ENCODE measurements at places on chromosomes 6 and 20.

DNA sequence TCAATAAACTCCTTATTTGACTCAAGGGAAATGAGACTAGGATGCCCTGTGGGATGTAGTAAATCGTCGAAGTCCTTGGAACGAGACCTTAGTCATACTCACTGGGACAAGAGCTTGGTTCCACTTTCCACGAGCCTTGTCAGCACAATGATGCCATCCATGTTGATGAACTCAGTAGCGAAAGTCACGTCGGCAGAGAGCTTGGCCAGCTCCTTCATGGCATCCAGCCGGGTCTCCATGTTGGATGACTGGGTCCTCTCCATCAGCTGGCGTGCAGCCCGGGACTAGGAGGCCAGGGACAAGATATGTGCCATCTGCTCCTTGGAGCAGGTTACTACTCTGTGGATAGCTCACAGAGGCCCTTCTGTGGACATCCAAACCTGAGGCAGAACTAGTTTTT lies 17.5 kb downstream of the ELMO2 start:
- peak; percentile 87 for DNase-seq

GRCh38 chr6:10962673-10963072 lies 75.8 kb downstream of the SYCP2L start:
- DNase-seq, result no peak

- no peak for DNase-seq
Measured at GRCh38 chr6:14072084-14072483, 45.5 kb upstream of the CD83 start.

- DNase-seq, result peak; percentile 32
Measured at GRCh38 chr20:24993337-24994185, 1.0 kb upstream of the APMAP start.

DNA sequence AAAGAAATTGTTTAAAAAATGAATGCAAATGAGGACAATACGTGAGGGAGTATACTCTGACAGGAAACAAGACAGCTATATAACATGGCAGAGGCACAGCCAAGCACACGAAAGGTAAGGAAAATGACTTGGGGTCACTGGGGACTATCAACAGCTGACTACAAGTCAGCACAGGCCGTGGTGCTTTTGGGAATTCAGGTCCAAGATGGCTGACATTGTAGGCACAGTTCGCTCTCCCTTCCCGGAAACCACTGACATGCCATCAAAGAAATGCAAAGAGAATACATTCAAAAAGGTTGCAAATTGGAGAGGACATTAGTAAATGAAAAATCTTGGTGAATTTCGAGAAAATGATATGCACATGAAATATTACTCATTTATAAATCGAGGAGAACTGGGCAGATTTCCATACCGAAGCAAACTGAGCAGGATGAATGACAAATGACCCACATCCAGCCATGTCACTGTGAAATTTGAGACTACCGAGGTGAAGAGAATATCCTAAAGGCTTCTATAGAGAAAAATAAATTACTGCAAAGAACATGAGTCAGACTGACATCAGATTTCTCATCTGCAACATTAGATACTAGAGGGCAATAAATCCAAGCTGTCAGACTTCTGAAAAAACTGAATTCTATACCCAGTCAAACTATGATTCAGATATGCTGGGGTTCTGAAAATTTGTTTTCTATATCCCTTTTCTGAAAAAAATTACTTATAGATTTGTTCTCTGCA lies 391.1 kb downstream of the BTBD9 start:
- no peak for DNase-seq

GRCh38 chr20:34099675-34100074 lies 12.4 kb downstream of the EIF2S2 start:
- no peak for DNase-seq

GRCh38 chr20:37502654-37503053 lies 18.4 kb upstream of the NNAT start:
- no peak for DNase-seq

- no peak for DNase-seq
Measured at GRCh38 chr6:55516736-55517135, 62.3 kb downstream of the HMGCLL1 start.

GRCh38 chr20:47003223-47003622 lies 108.6 kb downstream of the EYA2 start:
- no peak for DNase-seq

- DNase-seq, result no peak
Measured at GRCh38 chr6:154709621-154710020, 23.6 kb upstream of the SCAF8 start.

- no peak for DNase-seq
Measured at GRCh38 chr20:60897976-60898375, 354.1 kb upstream of the CDH4 start.

DNA sequence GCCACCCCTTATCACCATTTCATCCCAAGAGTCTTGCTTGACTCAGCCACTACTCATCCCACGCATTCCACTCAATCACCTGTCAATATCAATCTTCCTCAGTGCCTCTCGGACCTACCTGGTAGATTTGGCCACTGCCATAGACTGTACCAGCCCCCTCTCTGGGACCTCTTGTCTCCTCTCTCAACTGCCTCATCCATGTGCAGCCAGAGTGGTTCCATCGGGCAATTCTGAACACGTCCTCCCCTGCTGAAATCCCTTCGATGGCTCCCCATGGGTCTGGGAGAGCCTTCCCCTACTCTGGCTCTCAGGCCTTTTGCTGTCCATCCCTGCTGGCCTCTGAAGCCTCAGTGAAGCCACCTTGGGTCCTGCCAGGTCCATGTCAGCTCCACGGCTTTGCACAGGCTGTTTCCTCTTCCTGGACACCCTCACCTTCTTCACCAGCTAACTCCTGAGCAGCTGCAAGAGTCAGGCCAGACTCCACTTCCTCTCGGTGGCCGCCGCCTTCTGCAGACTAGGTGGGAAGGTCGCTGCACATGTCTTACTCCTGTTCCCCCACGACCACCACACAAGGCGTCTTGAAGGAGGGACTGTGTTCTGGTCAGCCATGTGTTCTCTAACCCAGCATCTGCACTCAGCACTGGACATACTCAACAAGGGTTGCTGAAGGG lies 120.4 kb downstream of the TOX2 start:
- DNase-seq, result no peak

DNA sequence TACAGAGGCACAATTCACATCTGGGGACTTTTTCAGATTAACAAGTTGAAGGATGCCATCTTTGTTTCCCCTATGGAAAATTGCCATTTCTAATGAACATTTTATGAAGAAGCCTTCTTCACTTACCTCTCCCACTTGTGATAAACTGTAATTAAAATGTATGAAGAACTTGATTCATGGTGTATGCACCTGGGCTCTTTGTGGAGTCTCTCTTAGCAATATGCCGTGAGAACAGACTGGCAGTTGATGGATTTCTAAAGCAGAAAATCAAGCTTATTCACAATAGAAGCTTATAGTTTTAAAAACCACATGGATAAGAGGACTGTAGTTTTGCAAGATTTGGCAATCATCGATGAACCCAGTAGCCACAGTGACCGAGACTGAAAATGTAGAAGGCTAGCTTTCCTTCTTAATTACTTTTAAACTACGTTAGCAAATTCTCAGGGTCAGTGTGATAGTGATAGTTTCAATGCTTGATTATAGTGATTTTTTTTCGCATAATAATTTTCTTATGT lies 270.6 kb downstream of the PRL start:
- no peak for DNase-seq

GRCh38 chr6:141264101-141264500 lies 868.6 kb upstream of the GJE1 start:
- DNase-seq, result no peak

DNA sequence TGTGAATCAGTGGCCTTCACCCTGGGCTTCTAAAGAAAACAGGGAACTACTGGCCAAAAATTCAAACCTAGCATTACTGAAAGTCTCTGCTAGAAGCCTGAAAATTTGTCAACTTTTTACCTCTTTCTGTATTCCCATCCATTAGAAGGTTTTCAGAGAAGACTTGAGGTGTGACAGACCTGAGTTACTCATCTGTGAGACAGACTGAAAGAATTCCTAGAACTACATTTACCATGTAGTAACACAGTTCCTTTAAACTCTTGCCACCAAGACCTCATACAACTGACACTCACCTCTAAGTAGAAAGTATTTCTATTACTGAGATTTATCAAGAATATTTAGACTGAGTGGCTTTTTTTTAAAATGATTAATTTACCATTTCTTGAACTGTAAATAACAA lies 4.5 kb downstream of the DPM1 start:
- DNase-seq, result no peak

DNA sequence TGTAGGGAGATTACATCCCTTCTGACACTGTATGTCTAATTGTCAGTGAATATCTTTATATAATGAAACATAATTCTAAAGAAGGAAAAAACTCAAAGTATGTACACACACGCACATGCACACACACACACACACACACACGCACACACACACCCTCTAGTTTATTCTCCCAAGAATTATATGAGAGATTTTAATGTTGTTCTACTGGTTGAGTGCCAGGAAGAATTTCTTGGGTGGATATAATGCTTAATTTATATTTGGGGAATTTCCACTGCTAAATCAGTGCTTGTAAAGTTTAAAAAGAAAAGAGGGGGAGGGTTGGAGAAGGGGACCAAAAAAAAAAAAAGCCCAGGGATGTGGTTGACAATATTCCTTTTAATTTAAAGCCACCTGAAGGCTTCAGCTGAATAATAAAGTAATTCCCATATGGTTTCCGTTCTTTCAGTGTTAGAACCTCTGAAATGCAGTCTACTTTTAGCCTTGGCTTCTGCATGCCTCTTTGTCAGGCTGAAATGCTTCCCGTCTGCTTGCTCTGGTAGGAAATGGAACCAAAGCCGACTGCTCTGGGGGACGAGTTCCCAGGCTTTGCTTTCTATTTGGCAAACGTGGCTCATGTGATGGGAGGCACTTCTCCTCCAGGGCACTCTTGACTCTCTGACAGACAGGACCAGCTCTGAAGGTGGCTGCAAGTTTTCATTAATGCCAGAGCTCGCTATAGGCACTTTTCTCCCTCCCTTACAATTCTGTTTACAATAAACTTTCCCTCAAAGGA lies 225.4 kb downstream of the PRL start:
- DNase-seq, result no peak

- DNase-seq, result no peak
Measured at GRCh38 chr6:122709922-122710512, 69.5 kb upstream of the FABP7 start.

- no peak for DNase-seq
Measured at GRCh38 chr20:50230871-50231560, 40.4 kb downstream of the CEBPB start.

DNA sequence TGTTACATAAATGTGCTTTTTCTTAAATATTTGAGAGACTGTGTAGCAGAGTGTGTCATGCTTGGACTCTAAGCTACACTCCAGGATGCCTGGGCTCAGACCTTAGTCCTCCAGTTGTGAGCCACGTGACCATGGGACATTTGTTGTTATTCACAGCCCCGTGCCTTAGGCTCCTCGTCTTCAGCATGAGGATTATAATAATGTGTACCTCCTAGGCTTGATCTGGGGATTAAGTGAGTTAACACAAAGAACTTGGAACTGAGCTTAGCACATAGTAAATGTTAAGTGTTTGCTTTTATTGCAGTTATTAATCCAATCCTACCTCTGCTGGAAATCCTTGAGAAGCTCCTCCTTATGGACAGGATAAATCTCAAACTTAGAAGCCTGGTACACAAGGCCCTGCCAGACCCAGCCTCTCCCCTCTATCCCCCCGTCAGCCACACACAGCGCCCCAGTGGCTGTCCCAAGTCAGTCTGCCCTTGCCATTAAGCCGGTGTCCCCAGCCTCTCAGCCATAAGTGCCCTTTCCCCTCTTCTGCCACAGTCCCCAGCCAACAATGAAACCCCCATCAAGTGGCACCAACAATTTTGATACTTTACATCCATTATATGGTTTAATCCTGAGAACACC lies 177.5 kb downstream of the TMEM242 start:
- no peak for DNase-seq

GRCh38 chr6:43334466-43335095 lies 26.0 kb upstream of the CRIP3 start:
- no peak for DNase-seq

- DNase-seq, result no peak
Measured at GRCh38 chr6:160789263-160790027, 87.4 kb downstream of the PLG start.

GRCh38 chr6:83976871-83977270 lies 56.7 kb upstream of the MRAP2 start:
- DNase-seq, result no peak

DNA sequence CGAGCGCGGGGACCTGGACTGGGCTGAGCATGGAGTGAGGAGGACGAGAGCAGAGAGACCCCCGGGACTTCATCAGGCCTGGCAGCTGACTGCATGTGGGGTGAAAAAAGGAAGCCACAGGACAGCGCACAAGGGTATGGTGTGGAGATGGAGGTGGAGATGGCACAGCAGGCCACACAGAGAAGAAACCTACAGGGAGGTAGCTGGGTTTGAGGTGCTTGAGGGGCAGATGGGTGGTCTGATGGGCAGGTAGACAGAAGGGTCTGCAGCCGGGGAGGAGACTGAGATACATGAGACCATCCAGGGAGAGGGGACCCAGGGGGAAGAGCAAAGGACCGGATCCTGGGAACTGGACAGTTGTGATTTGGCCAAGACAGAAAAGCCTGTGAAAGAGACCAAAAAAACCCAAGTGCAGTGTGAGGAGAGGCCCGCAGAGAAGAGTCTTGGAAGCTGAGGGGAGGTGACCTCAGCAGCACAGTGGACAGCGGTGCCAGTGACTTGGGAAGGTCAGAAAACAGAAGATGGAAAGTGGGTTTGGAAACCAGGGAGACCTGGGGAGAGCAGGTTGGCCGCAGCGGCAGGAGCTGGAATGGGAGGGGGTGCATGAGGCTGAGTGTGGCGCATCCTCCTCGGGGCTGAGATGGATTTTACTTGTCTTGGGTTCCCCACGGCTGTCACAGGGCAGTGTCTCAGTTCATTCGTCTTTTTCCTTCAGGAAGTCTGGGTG lies 5.5 kb downstream of the HLA-DPB1 start:
- DNase-seq, result no peak

DNA sequence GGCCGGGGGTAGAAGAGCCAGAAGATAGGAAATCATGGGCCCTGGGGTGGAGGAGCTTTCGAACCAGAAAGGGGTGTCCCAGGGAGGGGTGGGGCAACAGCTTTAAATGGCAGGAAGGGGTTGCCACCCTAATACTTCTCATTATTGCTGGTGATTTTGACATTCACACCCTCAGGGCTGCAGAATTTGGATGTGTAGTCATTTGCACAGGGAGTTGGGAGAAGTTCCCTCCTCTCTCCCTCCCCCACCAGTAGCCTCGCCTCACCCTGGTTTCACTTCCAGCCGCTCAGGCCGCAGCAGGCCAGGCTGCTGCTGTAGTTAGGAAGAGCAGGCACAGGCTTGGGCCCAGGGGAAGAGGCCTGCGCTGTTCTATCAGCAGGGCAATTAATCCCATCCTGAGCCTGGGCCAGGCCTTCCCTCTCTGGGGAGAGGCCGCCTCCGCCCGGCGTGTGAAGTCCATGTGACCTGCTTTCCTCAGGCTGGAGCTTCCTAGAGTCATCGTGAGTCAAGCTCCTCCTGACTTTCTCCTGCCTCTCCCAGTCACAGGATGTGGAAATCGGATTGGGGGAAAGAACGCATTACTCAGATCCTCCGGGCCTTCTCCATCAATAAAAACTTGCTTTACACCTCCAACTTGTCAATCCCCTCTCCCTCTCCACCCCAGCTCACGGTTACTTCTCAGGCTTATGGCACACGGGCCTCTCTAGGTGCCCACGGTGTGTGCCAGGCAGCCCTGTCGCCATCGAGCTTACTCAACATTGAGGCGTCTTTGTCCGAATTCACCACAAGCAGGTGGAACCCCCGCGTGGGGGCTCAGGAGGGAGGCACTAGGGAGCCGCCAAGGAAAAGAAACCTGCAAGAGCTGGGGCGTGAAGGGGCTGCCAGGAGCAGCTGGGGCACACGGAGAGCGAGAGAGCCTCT lies 7.8 kb downstream of the ADTRP start:
- DNase-seq, result no peak

Measured in NCI-H446 treated with DMSO at 0.1 percent for 48 hours (cell line).